ENCODE measurements at places on chromosomes 4 and X. TPM values are rescaled to one million over a fixed set of nuclear protein-coding genes. Genes with fewer than 3 reads are reported as not detected.

DNA sequence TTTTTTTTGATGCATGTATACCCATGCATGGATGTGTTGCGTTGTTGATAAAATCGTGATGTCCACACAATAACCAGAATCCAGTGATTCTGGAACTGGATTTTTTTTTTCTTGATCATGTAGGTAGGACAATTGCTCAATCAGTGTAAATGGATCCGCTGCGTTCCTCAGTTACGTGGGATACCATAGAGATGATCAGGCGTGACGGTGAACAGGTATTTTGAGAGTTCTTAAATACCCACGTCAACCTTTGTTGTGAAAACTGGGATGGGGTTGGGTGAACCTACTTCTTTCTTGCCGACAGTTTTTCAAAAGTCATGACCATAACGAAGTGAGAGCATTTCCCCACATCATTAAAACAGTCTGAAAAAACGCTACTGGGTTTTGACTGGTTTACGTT lies 913 bp upstream of the SMIM10L2A start:
- DNase-seq, result no peak

DNA sequence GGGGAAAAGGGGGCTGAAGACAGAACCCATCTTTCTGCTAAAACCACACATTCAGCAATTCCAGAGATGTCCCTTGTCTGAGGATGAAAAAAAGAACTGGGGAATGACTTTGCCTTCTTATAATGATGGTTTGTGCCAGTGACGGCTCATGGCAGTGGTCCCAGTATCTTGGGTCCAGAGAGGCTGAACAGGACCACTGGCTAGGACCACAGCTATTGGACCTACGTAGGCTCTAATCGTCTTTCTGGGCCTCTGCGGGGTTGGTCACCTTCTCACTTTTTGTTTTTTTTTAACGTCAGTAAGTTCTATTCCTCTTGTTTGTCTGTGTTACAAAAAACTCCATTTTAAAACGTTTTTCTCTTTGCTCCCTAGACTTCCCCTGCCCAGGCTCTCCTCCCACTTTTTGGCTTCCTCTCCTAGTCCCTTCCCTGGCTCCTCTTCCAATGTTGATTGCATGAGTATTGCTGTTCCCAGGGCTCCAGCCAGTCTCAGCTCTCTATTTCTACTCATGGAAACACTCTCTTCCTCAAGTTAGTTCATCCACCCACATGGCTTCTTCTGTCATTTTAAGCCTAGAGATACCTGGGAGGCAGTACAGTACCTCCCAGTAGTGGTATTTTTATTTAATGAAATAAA lies 52.6 kb upstream of the STX18 start:
- DNase-seq, result no peak

- no peak for DNase-seq
Measured at GRCh38 chr4:143768007-143768591, 67.6 kb upstream of the FREM3 start.

DNA sequence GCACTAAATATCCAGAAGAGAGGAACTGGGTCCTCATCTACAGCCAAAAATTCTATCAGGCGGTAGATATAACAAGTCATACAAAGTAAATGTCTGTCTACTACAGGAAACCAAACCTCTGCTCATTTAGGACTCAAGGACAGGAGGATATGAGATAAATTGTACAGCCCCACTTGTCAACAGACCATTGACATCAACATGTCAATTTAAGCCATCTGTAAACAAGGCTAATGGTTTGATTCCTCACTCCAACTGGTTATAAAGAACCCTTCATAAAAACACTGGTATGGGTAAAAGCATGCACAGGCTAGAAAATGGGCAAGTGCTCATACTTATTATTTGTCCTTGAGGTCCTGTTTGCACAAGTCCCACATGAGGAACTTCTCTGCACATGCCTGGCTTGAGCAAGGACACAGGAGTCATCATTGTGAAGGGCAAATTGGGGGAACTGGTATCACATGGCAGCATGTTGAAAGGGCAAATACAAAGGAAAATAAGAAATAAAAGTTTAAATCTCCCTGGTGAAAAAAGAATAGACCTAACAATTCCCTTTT lies 13.2 kb downstream of the RTL8B start:
- DNase-seq, result no peak

DNA sequence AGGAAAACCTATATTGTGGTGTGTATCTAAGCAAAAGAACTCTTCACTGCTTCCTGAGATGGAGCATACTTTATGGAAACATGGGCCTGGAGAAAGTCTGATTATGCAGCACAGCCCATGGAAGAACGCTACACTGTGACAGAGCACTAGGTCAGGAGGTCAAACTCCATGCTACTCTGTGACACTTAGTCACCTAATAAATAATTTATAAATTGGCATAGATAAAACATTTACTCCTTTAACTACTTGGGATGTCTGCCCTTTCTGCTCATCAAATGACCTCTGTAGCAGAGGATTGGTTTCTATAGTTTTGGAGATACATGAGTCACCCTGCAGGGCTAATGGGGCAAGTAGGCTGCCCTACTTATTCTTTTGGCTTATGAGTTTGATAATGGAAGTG lies 134.7 kb upstream of the BANK1 start:
- no peak for DNase-seq

GRCh38 chrX:10007621-10008020 lies 40.5 kb downstream of the CLDN34 start:
- no peak for DNase-seq

DNA sequence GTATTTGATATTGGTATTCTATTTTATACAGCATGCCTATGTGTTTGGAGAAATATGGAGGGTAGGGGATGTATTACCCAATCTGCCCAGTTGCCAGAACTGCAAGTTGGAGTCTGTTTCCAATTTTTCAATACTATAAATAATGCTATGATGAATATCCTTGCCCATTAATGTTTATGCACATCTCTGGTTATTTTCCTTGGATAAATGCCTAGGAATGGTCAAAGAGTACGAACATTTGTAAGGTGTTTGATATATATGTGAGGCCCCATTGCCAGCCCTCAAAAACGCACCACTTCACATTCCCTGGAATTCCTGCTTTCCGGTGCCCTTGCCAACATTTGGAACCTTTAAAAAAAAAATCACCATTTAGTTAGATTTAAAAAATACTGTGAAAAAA lies 34.3 kb downstream of the CLDN34 start:
- no peak for DNase-seq

- DNase-seq, result no peak
Measured at GRCh38 chr4:184441461-184442313, 32.7 kb downstream of the IRF2 start.

DNA sequence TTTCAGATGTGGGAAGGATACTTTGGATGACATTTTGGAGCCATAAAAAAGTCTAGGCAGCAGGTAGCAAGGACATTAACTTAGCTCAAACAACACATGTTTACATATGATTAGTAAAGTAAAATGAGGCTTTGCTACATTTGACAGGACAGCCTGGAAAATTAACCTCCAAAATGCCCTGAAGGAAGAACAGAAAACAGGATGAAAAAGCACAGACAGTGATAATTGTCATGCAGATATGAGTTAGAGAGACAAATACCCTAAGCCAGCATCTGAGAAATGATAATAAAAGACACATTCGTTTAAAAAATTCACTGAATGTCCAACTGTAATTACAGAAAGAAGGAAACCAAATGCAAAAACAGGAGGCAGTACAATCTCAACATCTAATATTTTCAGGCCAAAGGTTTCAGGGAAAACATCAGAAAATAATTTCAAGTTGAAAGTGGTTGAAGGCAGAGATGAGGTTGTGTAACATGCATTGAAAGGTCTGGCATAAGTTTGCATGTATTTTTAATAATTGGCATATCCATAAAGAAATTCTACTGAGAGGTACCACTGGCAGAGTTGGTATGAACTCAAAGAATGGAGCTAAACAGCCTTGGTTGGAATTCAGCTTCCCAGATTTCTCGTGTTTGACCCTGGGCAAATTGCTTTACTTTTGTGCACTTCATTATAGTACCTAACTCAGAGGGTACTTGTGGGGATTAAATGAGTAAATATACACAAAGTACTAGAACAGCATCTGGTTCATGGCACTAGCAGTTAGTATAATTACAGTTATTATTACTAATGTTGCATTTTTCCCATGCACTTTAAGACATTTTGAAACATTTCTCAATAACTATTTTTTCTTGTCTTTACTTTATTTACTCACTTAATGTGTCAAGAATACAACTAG lies 54.4 kb upstream of the MAP9 start:
- DNase-seq, result no peak

DNA sequence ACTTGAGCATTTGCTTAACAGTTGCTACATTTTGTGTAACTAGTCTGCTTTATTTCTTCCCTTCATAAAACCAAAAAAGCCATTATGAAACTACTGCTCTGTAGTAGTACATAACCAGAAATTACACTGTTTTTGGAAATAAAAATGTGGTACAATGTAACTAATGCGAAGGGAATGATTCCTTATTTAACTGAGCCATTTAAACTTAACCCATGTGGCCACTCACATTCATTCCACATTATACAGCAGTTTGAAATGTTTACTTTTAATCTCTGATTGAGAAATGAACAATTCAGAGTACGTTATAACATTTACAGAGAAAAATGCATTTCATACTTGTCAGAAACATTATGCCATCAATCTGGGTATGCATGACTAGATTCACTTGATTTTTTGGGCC lies 94.2 kb downstream of the NYX start:
- DNase-seq, result no peak

GRCh38 chr4:139802488-139802887 lies 136.9 kb downstream of the MGST2 start:
- DNase-seq, result no peak

- DNase-seq, result no peak
Measured at GRCh38 chrX:134619838-134620237, 38.4 kb downstream of the PLAC1 start.

DNA sequence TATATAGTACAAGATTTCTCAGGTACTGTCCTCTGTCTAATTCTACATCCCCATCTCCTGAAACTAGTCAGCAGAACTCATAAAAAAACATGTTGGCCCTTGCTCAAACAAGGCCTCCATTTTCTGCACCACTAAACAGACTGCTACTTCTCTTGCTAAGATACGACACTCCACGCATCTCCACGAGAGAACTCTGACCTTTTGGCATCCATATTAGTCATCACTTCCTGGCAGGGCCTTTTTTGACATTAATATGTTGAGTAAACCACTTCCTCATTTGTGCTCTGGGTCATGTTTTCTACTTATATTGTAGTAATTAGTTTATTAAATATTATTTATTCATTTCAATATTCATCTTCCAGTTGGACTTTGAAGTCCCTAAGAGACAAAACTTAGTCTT lies 65.6 kb downstream of the DCAF8L1 start:
- no peak for DNase-seq

DNA sequence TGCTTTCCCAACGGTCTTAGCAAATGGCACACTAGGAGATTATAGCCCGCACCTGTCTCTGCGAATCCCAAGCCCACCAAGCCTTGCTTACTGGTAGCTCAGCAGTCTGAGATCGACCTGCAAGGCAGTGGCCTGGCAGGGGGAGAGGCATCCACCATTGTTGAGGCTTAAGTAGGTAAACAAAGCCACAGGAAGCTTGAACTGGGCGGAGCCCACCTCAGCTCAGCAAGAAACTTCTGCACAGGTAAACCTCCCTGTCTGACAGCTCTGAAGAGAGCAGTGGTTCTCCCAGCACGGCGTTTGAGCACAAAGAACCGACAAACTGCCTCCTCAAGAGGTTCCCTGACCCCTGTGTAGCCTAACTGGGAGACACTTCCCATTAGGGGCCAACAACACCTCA lies 42.8 kb downstream of the BRWD3 start:
- no peak for DNase-seq

GRCh38 chr4:127988638-127989037 lies 23.4 kb downstream of the ABHD18 start:
- no peak for DNase-seq

- DNase-seq, result no peak
Measured at GRCh38 chrX:150192816-150193215, 170.3 kb upstream of the MAMLD1 start.

- no peak for DNase-seq
Measured at GRCh38 chrX:136643243-136643642, 4.7 kb upstream of the CD40LG start.

- no peak for DNase-seq
Measured at GRCh38 chrX:150762258-150763165, 69.3 kb downstream of the MTMR1 start.

- no peak for DNase-seq
Measured at GRCh38 chr4:118032691-118033090, 1.6 kb upstream of the NDST3 start.

DNA sequence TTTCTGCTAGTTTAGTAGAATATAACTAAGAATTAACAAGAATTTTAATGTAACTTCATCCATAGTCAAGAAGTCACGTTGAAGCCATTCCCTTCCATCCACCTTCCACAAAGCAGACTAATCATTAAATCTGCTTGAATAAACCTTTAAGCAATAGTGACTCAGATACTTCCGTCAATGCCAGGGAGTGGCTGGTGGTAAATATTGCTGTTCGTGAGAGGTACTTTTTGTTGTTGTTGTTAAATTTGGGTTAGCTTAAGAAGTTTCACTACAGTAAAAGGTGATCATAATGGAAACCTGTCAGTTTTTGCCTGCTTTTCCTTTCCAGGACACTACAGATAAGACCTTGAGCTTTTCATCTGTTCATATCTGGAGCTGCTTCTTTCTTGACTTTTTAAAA lies 316.3 kb downstream of the TMA16 start:
- no peak for DNase-seq

- DNase-seq, result no peak
Measured at GRCh38 chr4:57270346-57270745, 160.2 kb upstream of the IGFBP7 start.

GRCh38 chr4:9384126-9384525 lies 21.2 kb downstream of the USP17L30 start:
- DNase-seq, result no peak

Gene ELK1
- 24.8 TPM for polyA plus RNA-seq

Gene CCKAR
- 0.35 TPM for polyA plus RNA-seq

Gene PPP4R3C
- polyA plus RNA-seq, result not detected

Gene HSFX2
- 0.17 TPM for polyA plus RNA-seq

Gene HMX1
- polyA plus RNA-seq, result not detected

Gene MAGEA8
- polyA plus RNA-seq, result 0.37 TPM

Gene CLCN4
- polyA plus RNA-seq, result 4.8 TPM

Gene CLDN34
- polyA plus RNA-seq, result not detected

Gene AMER1
- 6.9 TPM for polyA plus RNA-seq

Gene HPGDS
- 5.1 TPM for polyA plus RNA-seq

Gene RAB33A
- polyA plus RNA-seq, result 0.44 TPM

Measured in left lung (tissue), 14 donors.